ENCODE measurements at places on chromosomes 7 and 10.

- no peak for DNase-seq
These were observed 444.0 kb upstream of the MGMT start for GRCh38 chr10:129023082-129023481.

GRCh38 chr7:100763556-100764140 lies 30.3 kb downstream of the ZAN start:
- no peak for DNase-seq

GRCh38 chr7:110051372-110051771 lies 1039.6 kb upstream of the LRRN3 start:
- no peak for DNase-seq

- no peak for DNase-seq
These were observed 35.7 kb downstream of the SMNDC1 start for GRCh38 chr10:110268971-110269370.

- no peak for DNase-seq
These were observed 34.1 kb upstream of the SLC26A3 start for GRCh38 chr7:107837145-107837512.

- DNase-seq = no peak
These were observed 19.3 kb upstream of the SLC35G1 start for GRCh38 chr10:93874309-93875031.

GRCh38 chr10:57579926-57580325 lies 687.8 kb downstream of the IPMK start:
- peak; percentile 7 for DNase-seq

DNA sequence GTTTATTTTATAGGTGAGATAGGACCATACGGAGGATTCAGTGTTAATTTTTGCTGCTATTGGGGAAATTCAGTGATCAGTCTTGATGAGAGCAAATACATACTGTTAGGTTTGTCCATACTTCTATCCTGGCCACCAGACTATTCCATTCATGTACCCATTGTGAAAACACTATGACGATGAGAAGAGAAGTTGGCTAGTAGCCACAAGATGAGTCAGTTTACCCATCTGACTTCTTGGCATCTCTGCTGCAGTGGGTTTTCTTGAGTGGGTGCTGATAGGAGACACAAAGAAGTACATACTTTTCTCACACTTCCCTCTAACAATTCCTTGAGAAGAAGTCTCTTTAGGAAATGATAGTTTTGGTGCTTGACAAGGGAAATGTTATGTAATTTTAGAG lies 133.1 kb downstream of the TFPI2 start:
- DNase-seq = peak; percentile 22

GRCh38 chr10:26800468-26800867 lies 60.3 kb downstream of the ABI1 start:
- DNase-seq = no peak

DNA sequence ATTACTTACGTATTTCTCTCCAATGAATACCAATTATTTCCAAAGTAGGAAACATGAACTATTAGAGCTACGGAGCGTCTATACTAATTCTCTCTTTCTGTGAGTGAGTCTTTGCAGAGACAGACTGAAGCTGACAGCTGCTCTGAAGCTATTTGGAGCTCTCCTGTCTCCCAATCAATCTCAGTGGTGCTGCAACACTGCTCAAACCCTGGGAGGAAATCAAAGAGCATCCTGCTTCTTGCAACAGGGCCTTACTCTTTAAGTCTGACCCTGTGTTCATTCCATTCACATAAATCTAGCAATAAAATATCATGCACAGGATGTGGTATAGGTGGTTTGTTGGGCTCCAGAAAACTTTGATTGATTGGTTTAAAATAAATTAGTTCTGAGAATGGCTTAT lies 685.7 kb upstream of the IGFBP3 start:
- no peak for DNase-seq

DNA sequence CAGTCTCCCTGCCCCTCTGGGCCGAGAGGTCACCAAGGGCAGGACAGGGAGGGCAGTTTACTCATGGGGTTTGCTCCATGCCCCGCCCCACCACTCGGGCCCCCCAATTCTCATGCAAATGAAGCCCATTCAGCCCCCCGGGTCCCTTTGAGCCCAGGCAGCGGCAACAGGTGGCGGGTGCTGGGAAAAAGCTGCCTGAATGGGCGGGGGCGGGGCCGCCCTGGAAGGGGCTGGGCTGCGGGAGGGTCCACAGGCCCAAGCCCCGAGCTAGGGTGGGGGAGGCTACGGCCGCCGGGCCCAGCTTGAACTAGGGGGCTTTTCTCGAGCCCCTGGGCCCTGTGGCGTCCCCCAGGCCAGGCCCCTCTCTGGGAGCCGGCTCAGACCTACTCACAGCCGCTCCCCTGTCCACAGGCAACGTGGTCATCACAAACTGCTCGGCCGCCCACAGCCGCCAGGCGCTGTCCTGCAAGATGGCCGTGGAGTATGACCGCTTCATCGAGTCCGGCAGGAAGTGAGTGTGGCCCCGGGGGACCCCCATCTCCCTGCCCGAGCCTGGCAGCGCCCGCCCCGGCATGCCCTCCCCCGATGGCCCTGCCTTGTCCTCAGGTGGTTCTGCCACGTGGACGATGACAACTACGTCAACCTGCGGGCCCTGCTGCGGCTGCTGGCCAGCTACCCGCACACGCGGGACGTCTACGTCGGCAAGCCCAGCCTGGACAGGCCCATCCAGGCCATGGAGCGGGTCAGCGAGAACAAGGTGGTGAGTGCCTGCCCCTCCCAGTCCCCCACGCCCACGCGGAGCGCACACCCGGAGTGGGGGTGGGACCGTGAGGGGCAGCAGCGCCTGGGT lies 5.5 kb downstream of the LFNG start:
- DNase-seq = no peak

- DNase-seq = no peak
These were observed 58.1 kb downstream of the PKD1L1 start for GRCh38 chr7:47890125-47890524.

GRCh38 chr7:50341724-50342123 lies 37.2 kb downstream of the IKZF1 start:
- no peak for DNase-seq

Measured in brain microvascular endothelial cell (primary cell).